Kidney capillary endothelial cell (primary cell): ENCODE measurements at places on chromosomes 1 and 21.

DNA sequence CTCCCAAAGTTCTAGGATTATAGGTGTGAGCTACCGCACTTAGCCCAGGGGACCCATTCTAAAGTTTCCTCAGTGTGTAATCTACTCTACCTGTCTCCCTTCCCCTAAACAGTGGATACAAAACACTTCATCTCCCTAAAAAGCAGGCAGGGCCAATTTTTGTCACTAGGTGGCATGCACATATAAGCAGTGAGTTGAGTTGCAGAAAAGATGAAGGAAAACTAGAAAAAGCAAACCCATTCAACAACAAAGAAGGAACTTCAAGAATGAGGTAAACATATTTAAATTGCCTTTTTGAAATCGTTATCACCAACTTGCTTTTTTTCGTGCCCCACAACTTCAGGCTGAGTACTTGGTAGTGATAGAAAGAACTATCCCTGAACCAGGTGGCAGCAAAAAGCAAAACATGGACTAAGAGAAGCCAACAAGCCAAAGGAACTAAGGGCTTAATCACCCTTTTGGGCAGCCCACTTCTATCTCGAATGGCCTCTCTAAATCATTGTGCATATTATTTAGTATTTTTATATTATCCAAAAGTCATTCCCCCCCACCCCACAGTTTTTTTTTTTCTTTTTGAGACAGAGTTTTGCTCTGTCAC is 19.7 kb upstream of the ALDH9A1 start:
- peak; percentile 55 for DNase-seq

- no peak for DNase-seq
Observed at GRCh38 chr1:7657287-7658016, 113.6 kb upstream of the VAMP3 start.

DNA sequence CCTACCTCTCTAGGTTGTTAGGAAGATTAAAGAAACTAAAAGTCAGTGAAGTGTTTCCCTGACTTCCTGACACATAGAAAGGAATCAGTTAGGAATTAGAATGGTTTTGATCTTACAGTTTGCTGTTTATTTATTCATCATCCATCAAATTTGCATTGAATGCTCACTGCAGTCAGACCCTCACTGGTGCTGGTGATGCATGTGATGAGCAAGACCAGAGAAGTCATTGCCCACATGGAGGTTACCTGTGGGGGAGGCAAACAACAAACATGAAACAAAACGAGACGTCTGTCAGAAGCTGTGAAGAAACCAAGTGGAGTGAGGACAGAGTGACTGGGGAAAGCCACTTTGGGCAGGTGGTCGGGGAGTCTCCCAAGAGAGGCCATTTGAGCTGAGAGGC is 6.4 kb downstream of the CTPS1 start:
- DNase-seq: no peak

- DNase-seq: no peak
Observed at GRCh38 chr1:227268943-227269342, 49.3 kb downstream of the CDC42BPA start.

DNA sequence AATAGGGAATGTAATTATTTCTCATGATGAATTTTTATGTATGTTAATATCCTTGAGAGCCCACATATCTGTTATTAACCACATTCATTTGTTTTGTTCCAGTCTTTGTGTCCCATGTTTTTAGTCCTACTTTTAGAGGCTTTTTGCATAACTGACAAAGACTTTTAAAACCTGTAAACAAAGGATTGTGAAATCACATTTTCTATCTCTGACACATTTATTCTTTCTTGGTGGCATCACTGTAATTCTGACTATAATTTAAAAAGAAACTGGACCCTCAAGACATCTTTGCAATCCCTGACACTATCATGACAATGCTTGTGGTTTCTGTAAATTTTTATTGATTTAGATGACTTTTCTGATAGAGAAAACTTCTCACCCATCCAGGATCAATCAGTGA is 313.1 kb downstream of the SIPA1L2 start:
- DNase-seq: no peak

GRCh38 chr1:10744029-10744428 is 52.4 kb downstream of the CASZ1 start:
- DNase-seq: no peak

- DNase-seq: no peak
Observed at GRCh38 chr1:145729196-145729595, 9.9 kb downstream of the CD160 start.

GRCh38 chr1:162319493-162320175 is 57.0 kb downstream of the SPATA46 start:
- no peak for DNase-seq

GRCh38 chr21:35473496-35473895 is 424.4 kb upstream of the RUNX1 start:
- DNase-seq: no peak

- no peak for DNase-seq
Observed at GRCh38 chr1:119679223-119679622, 31.2 kb upstream of the ZNF697 start.

GRCh38 chr1:177444997-177445746 is 274.4 kb downstream of the BRINP2 start:
- no peak for DNase-seq

- DNase-seq: no peak
Observed at GRCh38 chr1:31926252-31926651, 11.9 kb downstream of the PTP4A2 start.

GRCh38 chr21:42835211-42835610 is 44.1 kb downstream of the WDR4 start:
- no peak for DNase-seq

- DNase-seq: no peak
Observed at GRCh38 chr1:64678366-64678765, 66.5 kb upstream of the RAVER2 start.

DNA sequence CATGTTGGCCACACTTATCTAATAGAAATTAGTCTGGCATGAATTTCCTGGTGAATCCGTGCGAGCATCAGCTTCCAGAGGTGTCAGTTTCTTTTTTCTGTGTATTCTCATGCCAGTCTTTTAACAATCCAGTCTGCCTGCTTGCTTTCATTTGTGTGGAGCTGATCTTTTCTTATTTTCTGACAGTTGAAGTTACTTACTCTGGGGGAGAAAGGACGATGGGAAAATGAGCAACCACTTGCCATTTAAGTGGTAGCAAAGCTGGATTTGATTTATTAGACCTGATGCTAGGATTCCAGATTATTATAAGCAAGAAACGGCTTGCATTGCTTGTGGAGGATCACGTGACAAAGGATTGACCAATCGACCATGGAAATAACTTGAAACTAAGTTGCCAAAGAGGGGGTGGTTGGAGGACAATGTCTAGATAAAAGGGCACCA is 24.3 kb upstream of the APP start:
- DNase-seq: no peak

DNA sequence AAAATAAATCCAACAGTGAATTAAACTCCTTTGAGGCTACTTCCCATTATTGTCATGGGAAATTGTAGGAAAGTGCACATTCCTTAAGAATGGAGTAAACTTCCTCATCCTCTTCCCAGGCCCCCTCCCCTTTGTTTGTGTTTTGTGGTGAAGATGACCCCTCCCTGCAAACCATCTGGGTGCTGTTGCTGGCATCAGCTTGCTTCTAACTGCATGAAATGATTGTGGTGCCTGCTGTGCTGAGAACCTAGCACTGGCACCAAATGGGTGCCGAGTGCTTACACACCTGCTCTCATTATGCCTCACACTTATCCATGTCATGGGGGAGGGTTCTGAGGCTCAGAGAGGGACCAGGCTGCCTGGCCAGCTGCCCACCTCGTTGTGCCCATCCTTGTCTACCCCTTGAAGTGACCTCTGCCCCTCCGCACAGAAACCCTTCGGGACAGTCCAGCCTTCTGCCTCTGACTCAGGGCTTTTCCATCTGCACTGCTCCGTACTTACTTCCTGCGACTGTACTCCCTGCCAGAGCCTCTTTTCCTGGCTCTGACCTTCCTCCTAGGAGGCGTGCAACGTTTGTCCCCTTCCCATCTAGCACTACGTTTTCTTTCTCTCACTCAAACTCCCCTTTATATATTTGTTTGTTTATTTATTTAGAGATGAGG is 30.6 kb downstream of the CAPN2 start:
- DNase-seq: peak; percentile 76

DNA sequence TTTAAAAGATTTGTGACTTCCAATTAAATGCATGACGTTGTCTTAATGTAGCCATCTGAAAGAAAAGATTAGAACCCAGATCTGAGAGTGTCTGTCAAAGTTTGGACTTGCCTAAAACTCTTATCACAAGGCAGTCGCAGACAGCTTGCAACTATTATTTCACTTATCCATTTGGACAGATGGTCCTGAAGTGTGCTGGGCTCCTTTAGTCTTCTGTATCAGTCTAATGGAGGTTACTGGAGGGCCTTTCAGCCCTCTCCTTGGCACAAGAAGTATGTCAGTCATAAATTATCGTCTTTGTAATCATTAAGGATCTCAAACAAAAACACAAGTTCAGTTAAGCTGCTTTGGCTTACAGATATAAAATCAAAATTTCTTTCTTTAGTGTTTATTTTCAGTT is 15.5 kb downstream of the PROX1 start:
- no peak for DNase-seq

DNA sequence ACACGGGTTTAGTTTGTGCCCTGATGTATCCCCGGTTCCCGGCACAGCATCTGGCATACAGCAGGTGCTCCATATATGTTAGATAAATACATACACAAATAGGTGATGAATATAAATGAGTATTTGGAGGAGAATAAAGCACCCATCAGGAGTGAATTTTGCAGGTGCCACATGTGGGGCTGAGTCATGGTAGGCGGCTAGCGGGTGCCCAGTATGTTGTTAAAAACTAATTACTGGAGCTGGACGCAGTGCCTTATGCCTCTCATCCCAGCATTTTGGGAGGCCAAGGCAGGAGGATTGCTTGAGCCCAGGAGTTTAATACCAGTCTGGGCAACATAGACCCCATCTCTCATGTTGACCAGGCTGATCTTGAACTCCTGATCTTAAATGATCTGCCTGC is 16.7 kb upstream of the WASF2 start:
- DNase-seq: no peak

DNA sequence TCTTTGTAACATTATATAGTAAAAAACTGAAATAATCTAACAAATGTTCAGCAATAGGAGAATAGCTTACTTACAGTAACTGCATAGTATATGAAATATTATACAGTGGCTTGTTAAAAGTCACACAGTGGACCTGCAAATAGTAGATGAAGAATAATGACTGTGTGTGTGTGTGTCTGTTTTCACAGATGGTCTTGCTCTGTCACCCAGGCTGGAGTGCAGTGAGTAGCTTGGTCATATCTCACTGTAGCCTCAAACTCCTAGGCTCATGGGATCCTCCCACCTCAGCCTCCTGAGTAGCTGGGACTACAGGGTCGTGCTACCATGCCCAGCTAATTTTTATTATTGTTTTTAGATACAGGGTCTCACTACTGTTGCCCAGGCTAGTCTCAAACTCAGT is 67.3 kb upstream of the KIAA1614 start:
- no peak for DNase-seq

DNA sequence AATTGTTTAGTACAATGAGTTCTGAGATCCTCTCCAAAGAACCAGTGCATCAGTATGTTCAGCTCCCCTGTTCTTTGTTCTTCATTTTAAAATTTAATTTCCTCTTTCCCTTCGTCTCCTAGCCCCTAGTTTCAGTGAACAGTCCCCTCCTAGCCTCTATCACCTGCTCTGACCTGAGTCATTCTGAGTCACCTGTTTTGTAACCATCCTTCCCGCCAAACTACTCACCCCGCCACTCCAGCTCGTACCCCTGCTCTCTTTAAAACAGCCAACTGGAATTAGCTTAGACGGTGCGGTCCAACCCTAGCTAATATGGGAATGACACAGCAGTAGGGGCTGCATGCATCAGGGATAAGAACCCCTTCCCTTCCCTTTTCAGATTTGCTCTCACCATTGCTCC is 16.8 kb upstream of the ERVH48-1 start:
- DNase-seq: no peak

DNA sequence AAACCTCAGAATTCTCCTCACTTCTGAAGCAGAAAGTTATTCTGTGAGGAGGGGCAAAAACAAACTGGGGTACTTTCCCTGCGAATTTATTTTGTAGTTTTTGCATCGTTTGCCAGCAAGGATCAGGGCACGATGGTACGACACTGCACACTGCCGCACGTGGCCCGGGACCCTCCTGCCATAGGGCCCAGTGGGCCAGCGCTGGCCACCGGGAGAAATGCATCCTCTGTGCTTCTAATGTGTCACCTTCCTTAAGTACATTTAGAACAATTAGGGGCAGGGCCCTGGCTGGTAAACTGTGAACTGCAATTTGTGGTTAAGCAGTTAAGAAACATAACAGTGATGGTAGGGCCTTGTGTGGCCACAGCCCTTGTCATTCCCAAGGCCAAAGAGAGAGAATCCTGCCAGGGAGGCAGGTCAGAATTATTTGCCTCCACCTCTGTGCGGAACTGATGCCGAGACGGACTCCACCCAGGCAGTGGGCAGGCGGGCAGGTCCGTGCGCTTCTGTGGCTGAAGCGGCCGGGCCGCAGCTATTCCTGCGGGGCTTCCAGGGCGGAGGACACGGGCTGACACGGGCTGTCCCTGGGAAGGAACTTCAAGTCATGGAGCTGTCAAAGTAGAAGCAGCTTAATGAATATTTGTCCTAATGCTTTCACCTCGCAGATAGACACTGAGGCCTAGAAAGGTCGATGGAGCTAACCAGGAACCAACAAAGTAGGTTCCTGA is 12.5 kb downstream of the GPR137B start:
- no peak for DNase-seq

DNA sequence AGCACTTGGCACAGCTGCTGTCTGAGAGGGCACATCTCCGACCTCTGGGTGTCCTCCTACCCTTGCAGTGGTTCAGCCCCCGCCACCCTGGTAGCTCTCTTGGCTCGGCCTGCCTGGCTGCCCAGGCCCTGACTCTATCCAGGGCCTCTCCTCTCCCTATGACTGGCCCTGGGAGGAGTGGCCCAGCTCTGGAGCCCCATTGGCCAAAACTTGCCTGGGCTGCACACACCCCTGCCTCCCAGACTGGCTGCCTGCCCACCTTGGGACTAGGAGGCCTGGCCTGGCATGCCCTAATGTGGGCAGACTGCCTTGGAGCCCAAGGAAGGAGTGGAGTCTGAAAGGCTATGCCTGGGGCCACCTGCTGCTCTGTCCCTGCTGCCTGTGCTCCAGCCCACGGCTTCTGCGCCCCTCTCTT is 33.6 kb downstream of the ACOT11 start:
- DNase-seq: no peak

DNA sequence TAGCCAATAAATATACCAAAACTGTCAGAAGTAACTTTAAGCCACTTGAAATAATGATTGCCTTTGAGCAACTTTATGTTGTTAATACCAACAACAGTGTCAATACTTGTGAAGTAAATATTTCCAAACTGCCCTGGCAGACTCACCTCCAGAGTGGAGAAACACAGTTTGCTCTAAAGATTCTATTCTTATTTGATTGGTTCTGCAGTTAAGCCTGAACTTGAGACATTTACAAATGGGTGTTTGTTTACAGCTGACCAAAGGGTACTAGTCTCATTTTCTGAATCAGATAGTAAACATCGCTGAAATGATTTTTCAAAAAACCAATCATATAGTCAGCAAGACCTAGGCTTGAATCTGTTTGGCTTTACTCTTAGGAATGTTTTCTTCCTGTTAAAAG is 1.3 kb upstream of the MYOC start:
- no peak for DNase-seq
